Epithelial cell of proximal tubule (primary cell): ENCODE measurements at places on chromosomes 6 and 20.
A peak's percentile ranks its signal among the peaks of the same experiment; 100 is the strongest.

GRCh38 chr6:147037881-147038280, 166.3 kb upstream of the STXBP5 start:
- no peak for DNase-seq

GRCh38 chr6:16781348-16782169, 20.3 kb upstream of the ATXN1 start:
- no peak for DNase-seq

DNA sequence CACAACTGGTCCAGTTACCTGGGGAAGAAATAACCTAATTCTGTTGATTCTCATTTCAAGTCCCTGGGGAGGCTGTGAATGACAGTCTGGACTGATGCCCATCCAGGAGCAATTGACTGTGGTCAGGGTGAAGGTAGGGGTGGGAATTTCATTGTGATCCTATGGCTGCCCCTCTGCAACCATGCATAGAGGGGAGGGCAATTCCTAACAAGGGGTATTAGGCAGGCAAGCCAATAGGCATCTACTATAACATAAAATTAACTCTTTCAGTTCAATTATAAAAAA, 44.0 kb upstream of the TRAM2 start:
- DNase-seq: no peak

- no peak for DNase-seq
Observed at GRCh38 chr20:21554376-21554890, 40.6 kb upstream of the NKX2-2 start.

- no peak for DNase-seq
Observed at GRCh38 chr20:1119128-1119505, 715 bp downstream of the PSMF1 start.

- DNase-seq: no peak
Observed at GRCh38 chr20:62010551-62011402, 54.9 kb downstream of the TAF4 start.

DNA sequence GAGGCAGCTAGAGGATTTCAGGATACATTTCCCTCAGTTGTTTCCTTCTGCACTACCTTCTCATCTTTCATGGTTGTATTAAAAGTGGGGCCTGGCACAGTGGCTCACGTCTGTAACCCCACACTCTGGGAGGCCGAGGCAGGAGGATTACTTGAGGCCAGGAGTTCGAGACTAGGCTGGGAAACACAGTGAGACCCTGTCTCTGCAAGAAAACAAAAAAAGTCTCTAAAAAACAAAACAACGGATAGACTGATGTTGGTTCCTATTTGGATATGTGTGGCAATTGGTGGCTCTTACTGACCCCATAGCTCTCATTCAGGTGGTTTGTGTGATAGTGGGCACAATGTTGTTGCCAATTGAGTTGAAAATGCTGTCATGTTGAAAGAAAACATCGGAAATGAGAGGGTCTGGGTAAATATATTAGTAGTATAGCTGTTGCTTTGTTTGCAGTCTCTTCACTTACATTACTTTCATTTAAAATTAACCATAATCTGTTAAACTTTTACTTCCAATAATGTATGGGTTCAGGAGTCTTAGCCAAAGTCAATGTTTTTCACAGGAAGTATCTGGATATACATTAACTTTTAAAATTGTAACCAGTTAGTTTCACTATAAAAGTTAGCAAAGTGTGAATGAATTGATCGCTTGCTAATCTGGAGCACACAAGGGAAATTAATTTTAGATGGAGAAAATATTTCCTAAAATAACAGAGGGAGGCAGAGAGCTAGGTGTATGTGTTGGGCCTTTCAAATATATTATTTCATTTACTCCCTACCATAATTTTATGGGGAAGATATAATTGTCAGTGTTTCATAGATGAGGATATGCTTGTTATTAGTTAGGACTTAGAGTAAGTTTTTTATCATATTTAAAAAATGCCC, 31.1 kb downstream of the UTRN start:
- DNase-seq: no peak

DNA sequence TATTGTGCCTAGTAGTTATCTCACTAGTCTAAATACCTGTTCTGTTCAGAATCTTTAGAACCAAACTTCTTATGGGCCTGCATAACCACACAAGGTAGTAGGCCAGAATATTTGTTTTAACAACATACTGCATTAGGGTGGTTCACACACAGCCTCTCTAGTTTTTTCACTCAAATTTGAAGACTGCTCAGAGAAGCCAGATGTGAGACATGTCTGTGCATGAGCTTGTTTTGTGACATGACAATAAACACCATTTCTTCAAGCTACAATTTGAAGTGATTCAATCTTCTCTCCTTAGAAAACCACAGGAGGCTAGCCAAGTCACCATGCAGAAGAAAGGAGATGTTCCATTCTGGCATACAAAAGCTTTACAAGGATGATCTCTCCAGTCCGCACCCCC, 135.6 kb downstream of the MMS22L start:
- DNase-seq: no peak

DNA sequence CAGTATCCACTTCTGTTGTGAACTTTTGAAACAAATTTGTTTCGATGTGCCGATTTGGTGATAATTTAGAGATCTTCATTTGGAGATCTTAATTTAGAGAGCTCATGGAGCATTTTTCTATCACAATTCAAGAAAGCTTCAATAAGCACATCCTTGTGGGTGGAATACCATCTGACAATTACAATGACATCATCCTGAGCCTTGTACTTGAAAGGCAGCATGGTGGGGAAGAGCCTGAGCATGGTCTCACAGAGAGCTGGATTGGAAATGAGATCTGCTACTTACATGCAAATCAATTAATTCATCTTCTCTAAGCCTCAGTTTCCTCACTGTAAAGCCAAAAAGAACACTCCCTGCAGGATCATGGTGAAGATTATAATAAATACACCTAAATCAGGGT, 75.9 kb downstream of the FRK start:
- no peak for DNase-seq

DNA sequence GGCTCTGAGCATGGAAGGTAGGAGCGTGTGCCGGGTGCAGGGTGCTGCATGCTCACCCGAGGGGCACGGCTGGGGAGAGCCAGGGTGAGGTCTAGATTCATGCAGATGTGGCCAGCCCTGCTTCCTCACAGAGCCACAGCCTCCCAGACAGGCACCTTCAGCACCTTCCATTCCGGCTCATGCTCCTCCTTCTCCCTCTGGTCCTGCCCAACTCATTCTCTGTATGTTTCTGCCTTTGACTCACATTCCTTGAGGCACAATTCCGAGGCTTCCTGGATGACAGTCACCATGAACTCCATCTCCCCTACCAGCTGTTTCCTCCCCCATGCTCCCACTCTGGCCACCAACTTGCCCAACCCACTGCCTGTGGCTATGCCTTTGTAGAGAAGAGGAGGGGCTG, 35.4 kb downstream of the DACT2 start:
- DNase-seq: no peak

DNA sequence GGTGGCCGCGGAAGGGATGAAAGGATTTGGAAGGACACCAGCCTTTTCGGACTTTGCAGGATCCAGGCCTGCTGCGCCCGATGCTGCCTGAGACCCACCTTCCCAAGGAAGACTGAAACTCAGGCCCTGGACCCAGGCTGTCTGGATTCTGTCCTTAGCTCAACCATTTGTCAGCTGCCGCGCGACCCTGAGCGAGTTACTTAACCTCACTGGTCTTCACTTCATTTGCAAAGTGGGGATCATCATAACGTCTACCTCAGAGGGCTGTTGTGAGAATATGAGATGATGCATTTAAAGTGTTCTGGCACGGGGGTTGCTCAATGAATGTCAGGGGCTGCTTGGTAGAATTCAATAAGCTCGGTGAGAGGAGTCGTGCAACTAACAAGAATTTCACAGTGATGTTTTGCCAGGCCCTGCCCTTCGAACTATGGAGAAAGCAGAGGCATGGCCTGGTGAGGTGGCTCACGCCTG, 104.2 kb upstream of the PRDM1 start:
- DNase-seq: no peak

GRCh38 chr6:13492357-13492756, 5.0 kb upstream of the GFOD1 start:
- no peak for DNase-seq

- no peak for DNase-seq
Observed at GRCh38 chr20:14706555-14706954, 369.1 kb upstream of the FLRT3 start.

- DNase-seq: no peak
Observed at GRCh38 chr6:24959319-24959718, 23.6 kb upstream of the RIPOR2 start.

- DNase-seq: no peak
Observed at GRCh38 chr6:159487636-159488035, 205.4 kb downstream of the SOD2 start.

GRCh38 chr20:62355516-62355877, 11.6 kb downstream of the LAMA5 start:
- DNase-seq: no peak

DNA sequence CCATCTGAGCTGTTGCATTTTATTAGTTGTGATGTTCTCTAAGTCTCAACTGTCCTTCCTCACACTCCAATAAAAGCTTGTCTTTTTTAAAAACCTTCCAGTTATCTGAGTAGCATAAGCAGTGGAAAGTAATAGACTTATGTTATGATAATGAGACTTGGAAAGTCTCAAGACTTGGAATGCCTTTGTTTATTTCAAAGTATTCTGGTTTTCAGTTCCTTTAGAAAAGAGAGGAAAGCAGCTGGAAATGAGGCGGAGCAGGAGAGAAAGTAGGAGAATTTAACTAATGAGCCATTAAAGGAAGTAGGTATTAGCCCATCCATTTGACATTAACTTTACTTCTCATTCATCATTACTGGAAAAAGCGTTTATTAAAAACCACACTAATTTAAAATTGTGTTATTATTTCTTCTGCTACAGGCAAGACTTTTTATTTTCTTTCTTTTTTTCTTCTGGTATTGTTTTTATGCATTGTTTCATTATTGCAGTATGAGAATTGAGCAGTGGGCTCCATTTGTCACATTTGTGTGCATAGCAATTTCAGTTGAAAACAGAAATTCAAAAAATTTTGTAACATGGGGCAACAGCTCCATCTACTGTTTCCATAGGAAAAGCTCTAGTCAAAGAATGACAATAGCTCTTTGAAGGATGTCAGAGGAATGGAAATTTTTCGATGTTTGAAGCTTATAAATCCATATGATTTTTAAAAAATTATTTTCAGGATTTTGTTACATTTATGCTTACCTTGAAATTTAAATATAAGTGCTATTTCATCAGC, 194.8 kb downstream of the COL9A1 start:
- no peak for DNase-seq

- DNase-seq: no peak
Observed at GRCh38 chr6:43952746-43953145, 174.5 kb downstream of the MRPL14 start.

DNA sequence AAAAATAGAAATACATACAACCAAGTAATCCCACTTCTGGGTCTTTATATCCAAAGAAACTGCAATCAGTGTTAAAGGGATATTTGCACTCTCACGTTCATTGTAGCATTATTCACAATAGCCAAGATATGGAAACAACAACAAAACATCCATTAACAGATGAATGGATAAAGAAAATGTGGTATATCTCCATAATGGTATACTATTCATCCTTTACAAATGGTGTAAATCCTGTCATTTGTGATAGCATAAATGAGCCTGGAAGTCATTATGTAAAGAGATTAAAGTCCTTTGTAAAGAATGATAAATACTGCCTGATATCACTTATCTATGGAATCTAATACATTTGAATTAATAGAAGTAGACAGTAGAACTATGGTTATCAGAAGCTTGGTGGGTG, 327.7 kb downstream of the UTRN start:
- no peak for DNase-seq

DNA sequence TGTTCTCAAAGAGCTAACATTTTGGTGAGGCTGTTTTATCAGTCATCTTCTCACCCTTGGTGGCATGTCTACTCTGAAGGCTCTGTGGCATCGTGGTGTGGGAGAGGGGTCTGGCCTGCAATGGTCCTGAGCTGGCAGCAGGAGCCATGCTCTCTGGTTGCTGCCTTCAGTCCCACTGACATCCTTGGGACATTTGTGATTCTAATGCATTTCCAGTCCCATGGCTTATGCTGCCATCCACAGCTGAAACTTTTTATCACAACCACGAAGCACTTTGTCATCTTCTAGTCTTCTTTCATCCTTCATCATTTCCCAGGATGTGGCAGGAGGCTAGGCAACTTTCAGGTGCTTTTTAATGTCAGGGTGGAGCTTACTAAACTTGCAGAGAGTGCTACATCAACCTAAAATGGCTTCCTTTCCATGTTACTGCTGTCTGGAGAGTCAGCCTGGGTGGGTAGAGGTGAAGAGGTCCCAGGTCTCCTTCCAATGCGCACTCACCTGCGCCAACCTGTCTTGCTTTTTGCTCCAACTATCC, 77.1 kb downstream of the GPR63 start:
- DNase-seq: no peak

GRCh38 chr20:19750101-19750606, 7.9 kb upstream of the RIN2 start:
- no peak for DNase-seq

DNA sequence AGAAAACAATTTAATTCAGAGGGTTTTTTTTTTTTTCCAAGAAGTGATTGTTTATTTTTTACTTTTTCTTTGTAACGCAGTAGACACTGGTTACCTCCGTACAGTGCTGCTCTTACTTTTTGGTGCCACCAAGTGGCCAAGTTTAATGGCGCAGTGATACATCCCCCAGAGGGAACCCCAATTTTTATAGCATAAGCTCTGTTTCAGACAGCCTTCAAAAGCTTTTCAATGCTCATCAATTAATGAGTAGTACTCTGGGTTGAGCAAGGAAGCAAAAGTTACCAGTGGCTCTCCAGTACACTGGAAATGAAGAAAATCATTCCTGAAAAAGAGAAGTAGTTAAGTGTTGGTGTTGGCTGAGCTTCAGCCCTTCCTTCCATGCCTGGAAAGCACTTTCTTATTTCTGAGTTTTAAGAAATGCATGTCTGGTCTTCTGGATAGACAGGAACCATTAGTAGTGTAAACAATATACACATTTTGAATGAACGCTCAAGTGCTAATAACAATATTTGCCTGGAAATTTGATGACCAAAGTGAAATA, 129.1 kb upstream of the SMLR1 start:
- peak; percentile 6 for DNase-seq

GRCh38 chr6:111818539-111819226, 54.6 kb downstream of the FYN start:
- DNase-seq: no peak
